H9 (cell line): ENCODE measurements at places on chromosomes 1 and 21.

- no peak for DNase-seq
Measured at GRCh38 chr21:17050646-17051045, 462.2 kb upstream of the CXADR start.

DNA sequence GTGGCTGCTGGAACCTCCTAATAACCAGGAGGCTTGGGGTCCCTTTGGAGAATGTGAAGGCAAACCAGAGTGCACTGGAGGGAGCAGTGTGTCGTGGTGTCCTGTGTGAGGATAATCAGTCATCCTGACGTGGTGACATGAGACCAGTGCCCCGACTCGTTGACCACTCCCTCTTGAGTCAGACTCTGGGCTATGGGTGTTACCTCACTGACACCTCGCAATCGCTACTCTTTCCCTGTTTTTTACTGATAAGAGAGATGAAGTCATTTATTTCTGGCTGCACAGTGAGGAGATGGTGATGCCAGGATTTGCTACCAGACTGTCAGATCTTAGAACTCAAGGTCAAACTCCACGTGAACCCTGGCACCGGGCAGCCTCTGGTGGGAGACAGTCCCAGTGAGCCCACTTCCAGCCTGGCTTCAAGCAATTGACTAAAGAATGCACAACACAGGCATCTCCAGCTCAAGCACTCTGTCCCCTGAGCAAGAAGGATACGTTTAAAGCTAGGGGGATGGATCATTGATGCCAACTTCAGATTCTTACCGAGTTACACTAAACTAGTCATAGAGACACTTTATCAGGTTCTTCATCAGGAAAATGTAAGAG, 30.3 kb downstream of the UBASH3A start:
- DNase-seq = no peak

DNA sequence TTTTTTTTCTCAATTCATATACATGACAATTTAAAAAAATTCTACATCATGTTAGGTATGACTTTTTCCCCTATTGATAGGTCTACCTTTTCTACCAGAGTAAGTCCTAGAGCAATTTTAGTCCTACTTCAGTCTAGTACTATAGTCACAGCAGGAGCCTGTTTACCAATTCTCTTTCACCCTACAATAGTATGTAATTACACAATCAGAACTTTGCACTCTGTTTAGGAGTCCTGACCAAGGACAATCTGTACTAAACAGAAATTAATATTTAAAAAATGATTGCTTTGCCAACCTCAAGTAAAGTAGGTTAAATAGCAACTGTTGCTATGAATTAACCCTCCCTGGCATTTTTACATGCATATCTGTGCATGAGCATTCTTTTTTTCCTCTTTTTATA, 810 bp upstream of the CYP4A11 start:
- DNase-seq = no peak

- DNase-seq = peak; percentile 6
Measured at GRCh38 chr1:29684141-29684540, 447.8 kb downstream of the PTPRU start.

GRCh38 chr1:161738627-161739287, 10.8 kb upstream of the DUSP12 start:
- DNase-seq = peak; percentile 40

- DNase-seq = no peak
Measured at GRCh38 chr1:174967845-174968705, 31.7 kb upstream of the CACYBP start.

DNA sequence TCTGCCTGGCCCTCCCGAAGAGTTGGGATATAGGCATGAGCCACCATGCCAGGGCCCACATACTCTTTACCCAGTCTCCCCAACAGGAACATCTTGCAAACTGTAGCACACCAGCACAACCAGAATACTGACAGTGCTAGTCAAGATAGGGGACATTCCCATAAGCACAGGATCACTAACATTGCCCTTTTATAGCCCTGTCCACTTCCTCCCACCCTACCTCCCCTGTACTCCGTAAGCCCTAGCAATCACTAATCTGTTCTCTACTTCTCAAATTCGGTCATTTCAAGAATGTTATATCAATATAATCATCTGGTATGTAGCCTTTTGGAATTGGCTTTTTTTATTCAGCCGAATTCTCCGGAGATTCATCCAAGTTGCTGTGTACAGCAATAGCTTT, 5.9 kb downstream of the SDHB start:
- DNase-seq = no peak

GRCh38 chr1:23600283-23600682, 41.0 kb upstream of the ID3 start:
- DNase-seq = no peak

DNA sequence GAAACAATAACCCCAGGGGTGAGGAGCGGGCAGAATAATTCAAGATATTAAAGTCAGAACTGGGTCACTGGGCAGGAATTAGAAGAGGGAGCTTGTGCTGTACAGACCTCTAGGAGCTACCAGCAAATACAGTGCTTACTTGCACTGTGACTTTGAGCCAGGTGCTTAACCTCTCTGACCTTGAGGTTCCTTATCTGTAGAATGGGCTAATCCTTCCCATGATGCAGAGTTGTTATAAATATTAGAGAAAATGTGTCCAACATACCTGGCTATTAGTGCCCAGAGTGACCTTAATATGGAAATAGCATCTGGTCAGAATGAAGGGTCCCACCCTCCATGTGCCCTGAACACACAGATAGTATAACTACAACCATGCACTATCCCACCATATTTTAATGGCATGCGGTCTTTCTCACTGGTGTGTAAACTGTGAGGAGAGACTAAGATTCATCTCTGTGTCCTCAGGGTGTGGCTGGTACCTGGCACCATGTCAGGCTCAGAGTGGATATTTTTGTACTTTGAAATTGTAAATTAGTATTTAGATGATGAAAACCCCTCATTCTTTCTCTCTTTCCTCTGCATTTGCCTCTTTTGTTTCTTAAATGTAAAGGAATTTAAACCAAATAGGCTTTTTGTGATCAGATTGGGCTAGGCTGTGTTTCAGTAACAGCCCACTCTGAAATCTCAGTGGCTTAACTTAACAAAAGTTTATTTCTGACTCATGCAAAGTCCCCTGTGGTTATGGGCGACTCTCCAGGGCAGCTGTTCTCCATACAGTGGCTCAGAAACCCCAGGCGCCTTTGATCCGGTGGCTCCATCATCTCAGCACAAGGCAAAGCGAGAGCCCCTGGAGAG, 60.0 kb upstream of the ROR1 start:
- peak; percentile 41 for DNase-seq

GRCh38 chr1:184088037-184088436, 36.5 kb downstream of the TSEN15 start:
- DNase-seq = peak; percentile 29

DNA sequence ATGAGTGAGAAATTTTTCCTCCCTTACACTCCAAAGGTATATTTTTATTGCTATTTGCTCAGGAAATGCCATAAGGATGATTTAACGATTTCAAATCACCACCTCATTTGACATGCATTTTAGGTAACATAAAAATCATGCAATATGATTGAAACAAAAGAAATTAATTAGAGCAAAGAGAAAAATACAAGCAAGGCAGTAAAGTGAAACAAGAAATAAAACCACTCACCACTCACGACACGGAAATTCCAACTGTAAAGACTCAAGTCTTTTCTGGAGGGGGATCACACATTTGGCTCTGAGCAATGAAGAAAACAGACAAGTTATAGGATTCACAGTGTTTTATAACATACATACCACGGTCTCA, 86.8 kb upstream of the ARHGAP29 start:
- no peak for DNase-seq

GRCh38 chr1:116310180-116310579, 62.9 kb upstream of the ATP1A1 start:
- DNase-seq = no peak

- no peak for DNase-seq
Measured at GRCh38 chr1:1437904-1438376, 2.5 kb downstream of the VWA1 start.

- no peak for DNase-seq
Measured at GRCh38 chr21:43903451-43904091, 38.5 kb downstream of the AGPAT3 start.

GRCh38 chr1:109935451-109935900, 24.8 kb downstream of the CSF1 start:
- no peak for DNase-seq
